ENCODE measurements at places on chromosomes 16 and 17. TPM values are rescaled to one million over a fixed set of nuclear protein-coding genes. Genes with fewer than 3 reads are reported as not detected.

The DPH1 gene
- total RNA-seq: 16.5 TPM

The CCR7 gene
- not detected for total RNA-seq

The LAT gene
- total RNA-seq: 0.50 TPM

The ABCA8 gene
- total RNA-seq: not detected

The SOCS1 gene
- 1.3 TPM for total RNA-seq

The TRAPPC2L gene
- 54.2 TPM for total RNA-seq

The IGSF6 gene
- not detected for total RNA-seq

The KCNJ12 gene
- total RNA-seq: 0.14 TPM

The EPX gene
- 0.08 TPM for total RNA-seq

The ALDOC gene
- total RNA-seq: 6.2 TPM

The TNFSF12 gene
- not detected for total RNA-seq

DNA sequence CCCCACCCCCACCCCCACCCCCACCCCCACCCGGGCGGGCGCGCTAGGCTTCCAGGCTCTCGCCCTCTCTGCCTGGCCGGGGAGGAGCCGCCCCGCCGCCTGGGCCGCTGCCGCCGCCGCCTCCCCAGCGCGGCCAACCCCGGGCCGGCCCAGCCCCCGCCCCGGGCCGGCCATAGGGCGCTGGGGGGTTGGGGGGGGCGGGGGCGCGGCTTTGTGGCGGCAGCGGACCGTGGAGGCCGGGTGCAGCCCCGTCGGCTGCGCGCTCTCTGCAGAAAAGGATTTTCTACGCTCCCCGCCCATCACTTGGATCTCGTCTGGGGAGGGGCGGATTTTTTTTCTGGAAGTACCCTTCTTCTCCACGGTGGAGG, 230.9 kb downstream of the MRTFB start:
- peak; percentile 17 for DNase-seq

GRCh38 chr16:7278636-7279035, 54.0 kb upstream of the RBFOX1 start:
- no peak for DNase-seq

GRCh38 chr16:27365142-27366089, 36.6 kb upstream of the IL21R start:
- no peak for DNase-seq

GRCh38 chr17:78973196-78973595, 6.5 kb downstream of the LGALS3BP start:
- DNase-seq: no peak

GRCh38 chr16:72018470-72018869, 9.9 kb downstream of the DHODH start:
- no peak for DNase-seq

GRCh38 chr17:42849031-42849430, 2.0 kb upstream of the AOC3 start:
- no peak for DNase-seq

DNA sequence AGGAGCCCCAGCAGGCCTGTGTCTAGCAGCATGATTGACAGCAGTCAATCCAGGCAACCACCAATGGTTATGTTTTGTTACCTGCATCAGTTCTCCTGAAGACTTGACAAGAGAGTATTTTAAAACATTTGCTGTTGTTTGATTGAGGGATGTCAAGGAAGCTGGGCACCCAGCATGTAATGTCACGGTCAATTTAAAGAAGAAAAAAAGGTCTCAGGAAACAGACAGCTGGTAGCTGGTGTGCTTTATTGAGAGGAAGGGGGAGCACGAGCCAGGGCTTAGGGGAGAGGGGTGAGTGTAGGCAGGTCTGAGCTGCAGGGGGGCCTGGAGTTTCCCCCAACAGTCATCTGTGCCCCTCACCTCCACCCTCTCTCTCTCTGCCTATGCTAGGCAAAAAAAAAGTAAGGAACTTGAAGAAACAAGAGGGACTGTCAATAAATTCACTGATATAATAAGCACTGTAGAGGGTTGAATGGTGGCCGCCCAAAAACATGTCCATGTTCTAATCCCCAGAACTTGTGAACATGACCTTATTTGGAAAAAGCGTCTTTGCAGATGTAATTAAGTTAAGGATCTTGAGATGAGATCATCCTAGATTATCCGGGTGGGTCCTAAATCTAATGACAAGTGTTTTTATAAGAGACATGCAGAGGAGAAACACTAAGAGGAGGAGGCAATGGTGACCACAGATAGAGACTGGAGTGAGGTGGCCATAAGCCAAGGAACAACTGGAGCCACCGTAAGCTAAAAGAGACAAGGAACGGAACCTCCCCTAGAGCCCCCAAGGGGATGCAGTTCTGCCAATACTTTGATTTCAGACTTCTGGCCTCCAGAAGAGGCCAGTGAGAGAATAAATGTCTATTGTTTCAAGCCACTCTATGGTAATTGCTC, 14.5 kb downstream of the TSPOAP1 start:
- DNase-seq: no peak

- DNase-seq: peak; percentile 39
Measured at GRCh38 chr17:77735081-77735565, 223.4 kb upstream of the TNRC6C start.

GRCh38 chr16:84087466-84088151, 29.1 kb downstream of the MBTPS1 start:
- no peak for DNase-seq

DNA sequence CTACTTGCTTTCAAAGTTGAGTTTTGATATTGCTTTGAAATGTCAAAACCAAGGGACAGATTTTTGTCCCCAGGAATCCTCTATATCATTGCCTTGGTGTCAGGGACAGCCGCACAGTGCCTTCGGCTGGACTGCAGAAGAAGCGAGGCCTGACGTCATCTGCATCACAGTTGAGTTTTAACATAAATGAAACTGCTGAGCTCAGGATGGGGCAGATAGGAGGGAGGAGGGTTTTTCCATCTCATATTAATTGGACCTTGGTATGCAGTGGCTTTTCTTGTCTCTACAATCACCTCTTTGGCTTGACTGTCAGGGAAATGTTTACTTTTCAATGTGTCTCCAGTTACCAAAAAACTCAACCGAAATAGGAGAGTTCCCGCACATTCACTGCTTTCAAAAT, 111.3 kb downstream of the AATF start:
- DNase-seq: no peak

DNA sequence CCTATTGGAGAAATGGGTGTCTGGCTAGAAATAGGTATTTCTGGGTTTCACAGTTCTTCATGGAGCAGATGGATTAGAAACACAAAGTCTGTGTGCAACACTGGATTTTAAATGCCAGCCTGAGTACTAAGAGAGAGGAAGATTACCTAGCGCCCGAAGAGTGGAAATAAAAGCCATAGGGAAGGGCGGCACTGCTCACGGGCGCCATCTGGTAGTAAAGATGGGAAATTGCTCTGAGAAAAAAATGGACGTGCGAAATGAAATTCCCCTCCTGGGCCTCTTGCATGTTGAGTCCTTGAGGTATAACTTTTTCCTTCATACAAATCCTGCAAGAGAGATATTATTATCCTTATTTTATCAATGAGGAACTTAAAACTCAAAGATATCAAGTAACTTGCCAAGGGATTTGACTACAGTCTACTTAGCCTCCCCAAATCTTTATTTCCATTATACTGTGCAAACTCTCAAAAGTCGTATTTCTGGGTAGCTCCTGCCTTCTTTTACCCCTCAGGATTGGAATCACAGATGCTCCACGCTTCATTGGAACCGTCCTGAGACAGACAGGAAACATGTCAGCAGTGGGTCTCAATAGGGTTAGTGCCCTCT, 72.8 kb downstream of the MMD start:
- DNase-seq: peak; percentile 48

DNA sequence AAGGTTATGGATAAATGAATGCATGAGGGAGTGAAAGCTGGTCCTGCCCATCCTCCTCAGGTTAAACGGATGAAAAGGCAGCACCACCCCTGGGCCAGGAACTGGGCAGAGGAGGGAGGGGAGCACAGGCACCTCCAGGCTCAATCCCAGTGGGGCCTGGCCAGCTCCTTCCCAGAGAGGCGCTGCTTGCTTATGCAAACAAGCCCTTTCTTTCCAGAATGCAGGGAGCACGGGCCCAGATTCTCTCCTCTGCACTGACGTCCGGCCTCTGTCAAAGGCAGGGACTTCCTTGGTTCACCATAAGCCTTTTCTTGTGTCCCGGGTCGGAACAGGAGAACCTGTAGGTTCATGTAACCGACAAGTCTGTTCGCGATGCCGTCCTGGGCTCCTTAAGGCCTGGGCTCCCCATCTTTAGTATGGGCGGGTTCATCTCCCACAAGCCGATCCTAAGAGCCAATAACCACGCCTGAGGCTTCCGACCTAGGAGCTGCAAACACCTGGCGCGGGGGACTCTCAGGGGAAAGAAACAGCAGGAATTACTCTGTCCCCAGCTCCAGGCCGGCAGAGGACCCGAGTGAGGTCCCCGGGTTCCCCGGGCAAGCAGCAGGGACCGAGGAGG, 16.3 kb downstream of the ENPP7 start:
- no peak for DNase-seq

DNA sequence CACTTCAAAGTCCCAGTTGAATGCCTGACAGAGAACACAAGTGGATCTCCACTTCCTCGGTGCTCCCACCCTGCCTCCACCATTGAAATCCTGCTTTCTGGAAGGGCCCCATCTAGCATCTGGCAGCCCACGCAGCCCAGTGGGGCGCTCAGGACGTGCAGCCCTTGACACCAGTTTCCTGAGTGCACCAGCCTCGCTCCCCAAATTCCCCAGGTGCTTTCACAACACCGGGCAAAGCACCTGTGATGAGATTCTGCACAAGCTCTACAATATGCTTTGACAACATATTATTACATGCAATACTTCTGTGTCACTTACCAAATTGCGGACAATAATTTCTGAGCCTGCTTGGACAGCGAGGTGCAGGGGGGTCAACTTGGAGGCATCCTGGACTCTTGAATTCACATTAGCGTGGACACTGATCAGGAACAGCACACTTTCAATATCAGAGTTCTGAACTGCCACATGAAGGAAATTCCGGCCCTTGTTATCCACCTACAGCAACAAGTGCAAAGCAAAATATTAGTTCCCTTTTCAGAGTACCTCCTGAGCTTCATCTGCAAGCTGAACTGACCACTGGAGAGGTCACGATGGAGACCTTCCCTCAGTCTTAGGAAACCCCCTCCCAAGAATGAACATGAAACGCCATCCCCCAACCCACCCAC, 33.9 kb downstream of the CYB5D2 start:
- DNase-seq: no peak

DNA sequence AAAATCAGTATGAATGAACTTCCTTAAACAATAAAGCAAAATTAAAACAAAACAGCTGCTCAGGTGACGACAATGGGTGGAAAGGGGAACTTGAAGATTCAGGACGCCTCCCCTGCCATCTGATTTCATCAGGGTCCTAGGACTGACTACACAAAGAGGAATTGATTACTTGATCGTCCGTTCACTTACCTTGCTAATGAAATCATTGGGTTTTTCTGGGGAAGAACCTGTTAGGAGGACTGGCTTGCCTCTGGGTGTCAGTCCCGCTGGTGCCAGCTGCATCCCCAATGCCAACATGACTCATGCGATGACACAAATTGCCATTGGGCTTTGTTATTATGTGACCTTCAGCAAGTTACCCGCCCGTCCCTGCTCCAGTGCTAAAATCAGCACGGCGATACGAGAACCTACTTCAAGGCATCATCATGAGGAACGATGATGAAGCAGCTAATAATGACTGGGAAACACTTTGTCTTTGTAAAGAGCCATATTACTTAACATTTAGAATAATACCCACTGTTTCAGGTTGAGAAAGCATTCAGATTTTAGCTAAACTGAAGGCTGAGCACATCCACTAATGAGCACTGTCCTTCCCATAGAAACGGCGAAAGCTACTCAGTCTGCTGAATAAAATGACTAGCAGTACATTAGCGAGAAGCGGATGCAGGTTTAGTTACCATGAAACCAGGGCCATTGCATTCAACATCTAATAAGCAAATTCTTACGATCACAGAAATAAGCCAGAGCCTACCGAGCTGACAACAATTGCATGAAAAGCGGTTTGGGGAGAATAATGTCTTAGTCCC, 139.4 kb downstream of the ZFHX3 start:
- DNase-seq: no peak

DNA sequence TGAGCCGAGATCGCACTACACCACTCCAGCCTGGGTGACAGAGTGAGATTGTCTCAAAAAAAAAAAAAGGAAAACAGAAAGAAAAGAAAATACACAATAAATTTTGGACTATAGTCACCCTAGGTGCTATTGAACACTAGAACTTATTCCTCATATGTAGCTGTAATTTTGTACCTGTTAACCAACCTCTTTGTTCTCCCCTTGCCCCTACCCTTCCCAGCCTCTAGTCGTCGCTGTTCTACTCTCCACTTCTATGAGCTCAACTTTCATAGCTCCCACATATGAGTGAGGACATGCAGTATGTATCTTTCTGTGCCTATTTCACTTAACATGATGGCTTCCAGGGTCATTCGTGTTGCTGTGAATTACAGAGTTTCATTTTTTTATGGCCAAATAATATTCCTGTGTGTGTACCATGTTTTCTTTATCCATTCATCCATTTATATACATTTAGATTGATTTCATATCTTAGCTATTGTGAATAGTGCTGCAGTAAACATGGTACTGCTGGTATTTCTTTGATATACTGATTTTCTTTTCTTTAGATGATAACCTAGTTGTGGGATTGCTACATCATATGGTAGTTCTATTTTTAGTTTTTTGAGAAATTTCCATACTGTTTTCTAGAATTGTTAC, 28.3 kb downstream of the VPS35L start:
- peak; percentile 43 for DNase-seq

GRCh38 chr16:74450967-74451760, 29.9 kb upstream of the CLEC18B start:
- DNase-seq: no peak

DNA sequence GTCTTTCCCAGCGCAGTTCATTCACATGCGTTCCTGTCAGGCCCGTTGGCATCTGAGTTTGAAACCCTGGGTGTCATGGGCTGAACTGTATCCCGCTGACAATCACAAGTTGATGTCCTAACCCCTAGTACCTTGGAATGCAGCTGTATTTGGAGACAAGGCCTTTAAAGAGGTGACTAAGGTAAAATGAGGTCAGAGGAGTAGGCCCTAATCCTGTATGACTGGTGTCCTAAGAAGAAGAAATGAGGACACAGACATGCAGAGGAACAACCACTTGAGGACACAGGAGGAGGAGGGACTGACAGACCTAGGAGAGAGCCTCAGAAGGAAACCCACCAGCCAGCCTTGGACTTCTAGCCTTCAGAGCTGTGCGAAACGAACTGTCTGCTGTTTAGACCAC, 33.1 kb downstream of the TRPV2 start:
- no peak for DNase-seq

DNA sequence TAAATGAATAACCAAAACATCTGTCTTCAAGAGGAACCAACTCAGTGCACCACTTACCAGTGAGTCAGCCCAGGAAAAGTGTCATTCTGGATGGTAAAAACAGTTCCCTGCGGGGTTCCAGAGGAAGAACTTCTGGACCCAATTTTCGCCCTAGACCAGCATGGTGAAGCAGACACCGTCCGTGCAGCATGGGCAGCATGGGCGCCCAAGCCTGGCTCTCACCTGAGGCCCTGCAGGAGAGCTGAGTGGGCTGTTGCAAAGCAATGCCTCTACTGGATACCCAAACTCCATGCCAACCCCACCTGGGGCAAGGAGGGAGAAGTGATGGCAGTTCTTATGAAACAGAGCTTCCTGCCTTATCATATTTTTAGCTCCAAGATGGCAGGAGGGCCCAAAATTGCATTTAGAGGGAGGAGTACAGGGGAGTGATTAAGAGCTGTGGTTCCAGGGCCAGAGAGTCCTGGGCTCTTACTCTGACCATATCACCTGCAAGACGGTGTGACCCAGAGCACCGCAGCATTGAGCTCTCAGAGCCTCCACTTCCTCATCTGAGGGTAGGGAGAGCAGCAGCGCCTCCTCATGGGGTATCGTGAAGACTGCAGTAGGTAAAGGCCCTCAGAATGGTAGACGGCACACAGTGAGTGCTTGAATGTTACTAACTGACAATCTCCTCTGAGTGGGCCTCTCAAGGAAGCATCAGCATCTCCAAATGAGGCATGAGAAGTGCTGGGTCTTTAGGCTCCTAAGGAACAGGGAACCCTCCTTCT, 16.6 kb upstream of the INPP5K start:
- DNase-seq: no peak

Data from H4 (cell line).